ENCODE measurements at places on chromosomes 13 and 19. TPM values are rescaled to one million over a fixed set of nuclear protein-coding genes. Genes with fewer than 3 reads are reported as not detected.

- DNase-seq: no peak
Measured at GRCh38 chr13:74825152-74825937, 656.6 kb downstream of the TBC1D4 start.

DNA sequence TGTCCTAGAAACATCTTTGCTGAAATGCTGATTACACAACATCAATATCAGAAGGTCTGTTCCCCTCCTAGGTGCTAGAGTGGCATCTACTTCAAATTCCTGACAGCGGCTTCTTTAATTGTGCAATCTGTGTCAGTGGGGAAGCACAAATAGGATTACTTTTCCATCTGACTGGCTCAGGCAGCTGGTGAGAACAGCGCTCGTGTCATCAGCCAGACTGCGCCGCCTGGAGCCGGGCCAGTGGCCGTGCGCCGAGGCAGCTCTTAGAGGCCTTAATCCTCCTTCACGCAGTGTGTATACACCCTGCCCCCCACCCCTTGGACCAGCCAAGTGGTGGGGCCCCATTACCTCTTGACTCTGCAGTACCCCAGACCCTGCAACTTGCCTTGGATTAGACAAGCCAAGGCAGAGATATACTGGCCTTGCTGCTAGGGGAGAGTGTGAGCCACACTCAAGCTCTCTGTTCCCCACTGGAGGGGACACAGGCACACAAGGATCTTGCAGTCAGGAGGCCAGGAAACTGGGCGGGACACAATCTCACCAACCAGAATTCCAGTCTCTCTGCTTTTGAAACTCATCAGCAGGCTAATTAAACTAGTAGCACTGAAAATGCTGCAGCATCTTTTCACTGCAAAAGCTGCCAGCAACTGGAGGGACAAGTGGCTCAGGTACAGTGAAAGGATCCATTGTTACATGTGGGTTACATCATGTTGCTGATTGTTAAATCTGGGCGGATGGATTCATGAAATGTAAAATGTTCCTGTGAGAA lies 48.9 kb upstream of the EPHX3 start:
- peak; percentile 91 for DNase-seq

DNA sequence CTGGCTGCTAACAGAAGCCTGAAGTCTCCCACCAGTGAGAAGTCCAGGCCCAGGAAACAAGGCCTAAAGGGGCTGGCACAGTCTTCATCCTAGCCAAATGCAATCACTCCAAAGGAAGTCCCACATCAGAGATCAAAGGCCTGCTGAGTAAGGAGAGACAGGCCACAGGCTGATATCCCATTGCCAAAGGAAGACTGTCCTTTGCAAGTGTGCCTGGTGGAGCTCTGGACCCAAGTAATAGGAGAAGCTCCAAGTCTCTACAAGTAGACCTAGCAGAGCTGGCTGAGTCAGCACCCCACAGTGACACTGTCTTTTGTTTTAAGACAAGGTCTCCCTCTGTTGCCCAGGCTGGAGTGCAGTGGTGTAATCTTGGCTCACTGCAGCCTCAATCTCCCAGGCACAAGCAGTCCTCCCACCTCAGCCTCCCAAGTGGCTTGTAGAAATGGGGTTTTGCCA lies 4.5 kb downstream of the DBP start:
- DNase-seq: no peak

DNA sequence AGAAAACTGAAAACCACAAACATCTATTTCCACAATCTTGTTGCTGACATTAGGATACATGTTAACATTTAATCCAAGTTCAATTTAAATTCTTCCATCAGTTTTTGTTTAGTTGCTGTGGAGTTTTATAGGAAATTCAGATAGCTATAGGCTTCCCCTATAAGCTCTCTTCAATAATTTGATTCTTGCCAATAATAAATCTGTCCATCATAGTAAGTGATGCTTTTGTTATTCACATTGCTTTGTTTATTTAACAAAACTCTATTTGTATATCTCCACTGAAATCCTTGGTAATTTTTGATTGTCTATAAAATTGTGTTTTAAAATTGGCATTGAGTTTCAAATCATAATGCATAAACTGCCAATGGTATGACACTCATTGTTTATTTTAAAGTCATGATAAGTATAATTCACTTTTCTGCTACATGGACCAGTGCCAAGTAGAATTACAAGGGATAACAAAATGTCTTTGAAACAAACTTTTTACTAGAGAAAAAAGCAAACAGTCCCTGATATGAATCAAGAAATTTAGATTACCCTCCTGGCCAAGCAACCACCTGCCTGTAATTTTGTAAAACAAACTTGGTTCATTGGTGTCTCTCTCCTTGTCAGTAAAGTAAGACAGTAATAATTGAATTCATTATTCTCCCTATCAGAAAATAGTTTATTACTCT lies 577.3 kb upstream of the GPC6 start:
- DNase-seq: no peak

DNA sequence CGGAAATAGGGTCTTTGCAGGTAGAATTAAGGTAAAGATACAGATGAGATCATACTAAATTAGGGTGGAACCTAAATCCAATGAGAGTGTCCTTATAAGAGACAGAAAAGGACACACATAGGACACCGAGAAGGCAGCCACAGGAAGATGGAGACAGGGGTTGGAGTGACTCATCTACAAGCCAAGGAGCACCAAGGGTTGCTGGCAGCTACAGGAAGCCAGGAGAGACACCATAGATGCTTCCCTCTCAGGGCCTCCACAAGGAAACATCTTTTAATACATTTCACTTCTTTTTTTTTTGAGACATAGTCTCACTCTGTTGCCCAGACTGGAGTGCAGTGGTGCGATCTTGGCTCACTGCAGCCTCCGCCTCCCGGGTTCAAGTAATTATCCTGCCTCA lies 10.1 kb downstream of the TMEM143 start:
- DNase-seq: no peak

Gene ACTMAP
- total RNA-seq: 7.4 TPM

- no peak for DNase-seq
Measured at GRCh38 chr19:15284896-15285295, 47.4 kb downstream of the BRD4 start.

DNA sequence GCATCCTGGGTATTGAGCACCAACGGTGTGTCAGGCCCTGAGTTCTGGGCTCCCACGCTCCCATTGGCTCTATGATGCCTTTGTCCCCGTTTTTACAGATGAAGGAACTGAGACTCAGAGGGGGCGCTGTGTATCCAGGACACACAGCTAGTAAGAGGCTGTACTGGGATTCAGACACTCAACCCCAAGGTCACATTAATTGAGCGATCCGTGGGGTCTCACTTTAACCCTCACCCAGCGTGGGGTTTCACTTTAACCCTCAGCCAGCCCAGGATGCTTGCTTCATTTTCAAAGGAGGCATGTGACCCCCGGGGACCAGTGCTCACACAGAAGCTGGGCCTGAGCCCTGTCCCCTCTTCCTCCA lies 42.6 kb downstream of the CYP4F22 start:
- DNase-seq: no peak

Gene MEX3D
- total RNA-seq: 6.4 TPM

DNA sequence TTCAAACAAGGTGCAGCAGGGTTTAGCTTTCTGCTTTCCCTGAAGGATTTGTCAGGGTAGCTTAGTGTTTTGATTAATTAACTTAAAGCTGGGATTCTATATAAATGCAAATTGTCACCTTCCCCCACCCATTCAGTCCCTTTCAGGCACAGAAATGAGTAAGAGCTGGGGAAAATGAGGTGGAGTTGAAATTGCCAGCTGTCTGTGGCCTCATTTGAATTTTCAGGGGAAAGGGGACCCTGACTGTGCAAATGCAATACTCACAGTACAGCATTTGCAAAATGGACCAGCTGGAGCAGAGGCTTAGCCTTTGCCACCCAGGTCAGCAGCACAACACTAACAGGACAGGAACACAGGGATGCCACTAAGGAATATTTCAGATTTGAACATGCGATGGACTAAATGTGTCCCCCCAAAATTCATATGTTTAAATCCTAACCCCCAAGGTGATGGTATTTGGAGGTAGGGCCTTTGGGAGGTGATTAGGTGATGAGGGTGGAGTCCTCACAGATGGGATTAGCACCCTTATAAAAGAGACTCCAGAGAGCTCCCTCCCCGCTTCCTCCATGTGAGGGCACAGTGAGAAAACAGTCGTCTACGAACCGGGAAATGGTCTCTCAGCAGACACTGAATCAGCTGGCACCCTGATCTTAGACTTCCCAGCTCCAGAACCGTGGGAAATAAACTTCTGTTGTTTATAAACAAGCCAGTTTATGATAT lies 59.5 kb upstream of the CYSLTR2 start:
- DNase-seq: no peak

DNA sequence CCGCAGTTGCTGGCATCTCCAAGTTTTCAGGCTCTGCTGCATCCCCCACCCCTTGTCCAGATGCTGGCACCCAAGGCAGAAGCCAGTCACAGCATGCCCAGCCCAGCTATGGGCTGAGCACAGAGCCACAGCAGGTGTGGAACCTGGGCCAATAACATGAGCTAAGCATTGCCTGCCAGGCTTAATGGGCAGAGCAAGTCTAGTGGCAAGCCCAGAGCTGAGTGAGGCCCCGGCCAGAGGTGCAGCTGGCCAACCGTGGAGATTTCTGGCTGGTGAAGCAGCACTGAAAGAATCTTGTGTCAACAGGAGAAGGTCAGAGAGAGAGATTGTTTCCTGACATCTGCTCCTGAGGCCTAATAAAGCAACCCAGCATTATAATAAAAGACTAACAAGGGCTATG lies 111.0 kb downstream of the B3GLCT start:
- DNase-seq: peak; percentile 55

Gene CLC
- total RNA-seq: not detected

- no peak for DNase-seq
Measured at GRCh38 chr13:44399074-44399473, 25.4 kb downstream of the SERP2 start.

GRCh38 chr19:1671716-1672037 lies 19.3 kb upstream of the TCF3 start:
- DNase-seq: no peak

Gene NBEA
- 21.0 TPM for total RNA-seq

DNA sequence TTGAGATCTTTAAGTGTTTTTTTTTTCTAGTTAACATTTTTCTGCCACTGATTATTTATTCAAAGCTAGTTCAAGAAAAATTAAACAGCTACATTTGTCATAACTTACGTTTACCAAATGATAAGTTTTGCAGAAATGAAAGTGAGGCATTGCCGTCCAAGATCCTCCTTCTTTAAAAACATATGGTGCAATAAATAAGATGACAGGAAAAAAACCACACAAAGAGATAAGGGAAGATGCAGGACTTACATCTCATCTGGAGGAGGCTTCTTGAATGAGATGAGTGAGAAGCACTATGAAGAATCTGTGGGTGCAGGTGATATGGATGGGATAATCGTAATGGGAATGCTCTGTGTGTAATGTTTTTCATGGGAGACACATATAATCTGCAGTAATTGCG lies 12.4 kb downstream of the TNFSF13B start:
- no peak for DNase-seq

Gene ALOX5AP
- total RNA-seq: 7.2 TPM

GRCh38 chr13:59479629-59480028 lies 684.1 kb downstream of the DIAPH3 start:
- DNase-seq: no peak

Gene ZIC2
- not detected for total RNA-seq

Gene CBARP
- 0.96 TPM for total RNA-seq

GRCh38 chr13:106176117-106176516 lies 359.3 kb downstream of the EFNB2 start:
- no peak for DNase-seq

Gene ANKLE1
- 0.11 TPM for total RNA-seq

DNA sequence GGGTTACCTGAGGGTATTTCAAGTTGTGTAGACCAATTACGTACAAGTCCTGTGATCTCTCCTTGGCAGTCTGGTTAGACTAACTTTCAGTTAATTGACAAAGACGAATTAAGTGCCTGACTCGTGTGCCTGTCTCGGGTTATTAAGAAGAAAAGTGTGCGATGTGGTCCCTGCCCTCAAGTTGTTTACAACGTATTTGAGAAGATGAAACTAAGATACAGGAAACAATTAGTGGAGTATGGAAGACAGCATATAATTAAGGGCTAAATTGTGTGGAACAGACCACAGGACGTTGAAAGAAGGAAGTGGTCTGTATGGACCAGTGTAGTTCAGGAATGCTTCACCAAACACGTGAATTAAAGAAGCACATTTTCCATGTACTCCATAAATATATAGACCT lies 49.2 kb downstream of the KLF5 start:
- no peak for DNase-seq

DNA sequence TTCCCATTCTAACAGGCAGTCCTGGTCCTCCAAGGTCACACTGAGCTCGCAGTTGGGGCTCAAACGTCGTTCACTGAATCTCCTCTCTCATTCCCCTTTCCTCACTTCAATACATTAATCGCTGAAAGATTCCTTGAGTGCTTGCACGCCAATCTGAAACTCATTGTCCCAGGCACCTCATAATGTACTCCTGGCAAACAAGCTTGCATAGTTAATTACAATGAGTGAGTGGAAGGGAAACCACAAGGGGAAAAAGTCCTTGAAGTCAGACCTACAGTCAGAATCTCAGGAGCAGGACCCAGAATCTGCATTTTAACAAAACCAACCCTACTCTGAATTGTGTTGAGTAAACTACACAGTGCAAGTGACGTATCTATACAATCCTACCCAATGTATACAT lies 86.9 kb downstream of the CRYL1 start:
- no peak for DNase-seq

DNA sequence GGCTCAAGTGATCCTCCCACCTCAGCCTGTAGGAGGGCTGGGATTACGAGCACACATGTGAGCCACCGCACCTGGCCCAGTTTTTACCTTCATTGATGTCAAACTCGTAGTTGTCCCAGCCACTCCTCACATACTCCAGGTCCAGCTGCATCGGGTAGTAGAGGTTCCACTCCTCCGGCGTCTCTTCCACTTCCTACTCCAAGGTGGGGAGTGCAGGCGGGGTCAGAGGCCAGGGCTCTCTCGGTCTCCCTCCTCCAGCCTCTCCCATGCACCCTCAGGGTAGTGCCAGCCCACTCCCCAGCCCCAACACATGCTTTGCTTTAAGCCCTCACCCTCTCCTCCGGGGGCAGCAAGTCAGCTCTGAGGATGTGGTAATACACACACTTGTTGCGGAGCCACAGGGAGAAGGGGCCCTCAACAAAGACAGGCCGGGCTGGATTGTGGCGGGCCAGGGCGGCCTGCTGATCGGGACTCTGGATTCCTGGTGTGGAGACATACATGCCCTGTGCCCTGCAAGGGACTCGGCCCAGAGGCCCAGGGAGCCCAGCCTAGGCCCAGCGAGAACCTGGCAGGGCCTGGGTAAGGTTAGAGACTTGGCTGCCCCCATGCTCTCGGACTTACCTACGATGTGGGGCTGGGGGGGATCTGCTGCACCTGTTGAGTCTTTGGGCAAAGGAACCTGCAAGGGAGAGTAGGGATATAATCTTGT lies 1.9 kb upstream of the ZNF653 start:
- DNase-seq: no peak
